ENCODE measurements at places on chromosomes 12 and 14.

DNA sequence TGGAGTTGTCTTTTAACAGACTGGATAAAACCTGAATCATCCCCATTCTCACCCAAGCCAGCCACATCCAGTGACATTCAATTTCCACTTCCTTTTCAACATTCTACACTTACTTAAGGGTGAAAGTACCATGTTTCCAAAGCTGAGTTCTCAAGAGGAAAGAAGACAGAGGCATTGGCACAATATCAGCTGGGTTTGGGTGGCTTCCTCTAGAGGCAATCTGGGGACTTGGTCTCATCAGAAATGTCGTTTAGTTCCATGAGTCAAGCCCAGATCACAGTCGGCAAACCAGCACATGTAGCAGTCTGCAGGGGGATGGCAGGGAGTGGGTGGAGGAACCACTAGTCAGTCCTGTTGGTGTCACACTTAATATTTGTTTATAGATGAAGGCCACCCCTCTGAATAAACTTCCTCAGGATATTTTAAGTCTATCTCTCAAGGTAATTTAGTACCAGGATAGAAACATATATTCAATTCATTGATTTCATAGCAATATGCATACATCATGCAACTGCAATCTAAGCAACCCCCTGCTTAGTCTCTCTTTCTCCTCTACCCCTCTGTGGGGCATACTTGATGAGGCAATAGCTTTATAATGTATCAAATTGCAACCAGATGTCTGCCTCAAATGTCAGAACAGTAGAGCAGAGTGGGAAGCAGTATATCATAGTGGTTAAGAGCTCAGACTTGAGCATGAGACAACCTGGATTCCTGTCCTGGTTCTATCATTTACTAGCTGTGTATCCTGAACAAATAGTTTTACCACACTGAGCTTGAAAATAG is 3.0 kb downstream of the SRRM4 start:
- no peak for DNase-seq

GRCh38 chr14:87161502-87161901 is 831.5 kb downstream of the GALC start:
- DNase-seq = no peak

DNA sequence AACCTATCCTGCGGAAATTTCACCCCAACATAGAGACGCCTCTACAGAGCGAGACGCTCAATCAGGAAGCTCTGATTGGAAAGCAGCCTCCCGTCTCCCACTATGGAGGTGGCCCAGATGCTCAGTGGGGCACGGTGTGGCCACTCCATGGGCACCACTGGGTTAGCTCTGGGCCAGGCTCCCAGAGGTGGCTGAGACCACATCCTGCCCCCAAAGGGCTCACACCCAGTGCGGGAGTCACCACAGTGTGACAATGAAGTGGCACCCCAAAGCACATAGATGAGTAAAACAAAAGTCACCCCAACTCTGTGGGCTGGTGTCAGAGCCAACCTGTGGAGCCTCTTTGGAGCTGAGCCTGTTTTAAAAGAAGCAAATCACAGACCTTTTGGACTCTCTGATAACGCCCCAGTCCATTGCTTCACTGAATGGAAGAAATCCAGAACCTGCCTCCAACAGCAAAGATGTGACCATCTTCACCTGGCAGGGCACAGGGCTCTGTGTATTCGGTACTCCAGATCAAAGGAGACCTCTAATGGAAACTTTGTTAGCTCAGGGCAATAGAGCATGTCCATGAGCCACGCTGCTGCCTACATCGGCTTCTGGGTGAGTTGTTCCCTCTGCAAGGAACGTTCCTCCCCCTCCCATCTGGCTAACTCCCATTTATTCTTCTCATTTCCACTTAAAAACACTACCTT is 19.6 kb downstream of the CLMN start:
- no peak for DNase-seq

DNA sequence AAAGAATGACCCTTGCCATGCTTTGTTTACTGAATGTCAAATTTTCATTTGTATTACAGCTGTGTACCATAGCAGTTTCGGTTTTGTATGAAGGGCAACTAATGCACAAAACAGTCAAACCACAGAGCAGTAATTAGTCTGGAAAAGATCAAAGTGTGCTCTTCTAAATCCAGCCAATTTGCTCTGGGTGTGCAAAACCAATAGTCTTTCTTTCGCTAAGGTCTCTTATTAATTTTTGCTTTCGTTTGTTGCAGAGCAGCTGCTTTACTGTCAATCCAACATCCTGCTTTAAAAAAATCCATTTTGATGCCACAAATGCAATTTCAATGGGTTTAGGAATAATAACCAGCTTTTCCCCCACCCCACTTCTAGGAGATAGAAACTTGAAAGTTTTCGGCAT is 114.2 kb downstream of the BRMS1L start:
- DNase-seq = no peak

- DNase-seq = no peak
Measured at GRCh38 chr12:101967506-101967905, 90.1 kb downstream of the DRAM1 start.

- no peak for DNase-seq
Measured at GRCh38 chr12:74747305-74747704, 209.7 kb downstream of the ATXN7L3B start.

- DNase-seq = no peak
Measured at GRCh38 chr14:80385336-80385735, 174.0 kb upstream of the DIO2 start.

GRCh38 chr14:101233021-101233366 is 328.3 kb upstream of the DIO3 start:
- no peak for DNase-seq

GRCh38 chr12:49088932-49089330 is 5.7 kb downstream of the DHH start:
- DNase-seq = no peak

DNA sequence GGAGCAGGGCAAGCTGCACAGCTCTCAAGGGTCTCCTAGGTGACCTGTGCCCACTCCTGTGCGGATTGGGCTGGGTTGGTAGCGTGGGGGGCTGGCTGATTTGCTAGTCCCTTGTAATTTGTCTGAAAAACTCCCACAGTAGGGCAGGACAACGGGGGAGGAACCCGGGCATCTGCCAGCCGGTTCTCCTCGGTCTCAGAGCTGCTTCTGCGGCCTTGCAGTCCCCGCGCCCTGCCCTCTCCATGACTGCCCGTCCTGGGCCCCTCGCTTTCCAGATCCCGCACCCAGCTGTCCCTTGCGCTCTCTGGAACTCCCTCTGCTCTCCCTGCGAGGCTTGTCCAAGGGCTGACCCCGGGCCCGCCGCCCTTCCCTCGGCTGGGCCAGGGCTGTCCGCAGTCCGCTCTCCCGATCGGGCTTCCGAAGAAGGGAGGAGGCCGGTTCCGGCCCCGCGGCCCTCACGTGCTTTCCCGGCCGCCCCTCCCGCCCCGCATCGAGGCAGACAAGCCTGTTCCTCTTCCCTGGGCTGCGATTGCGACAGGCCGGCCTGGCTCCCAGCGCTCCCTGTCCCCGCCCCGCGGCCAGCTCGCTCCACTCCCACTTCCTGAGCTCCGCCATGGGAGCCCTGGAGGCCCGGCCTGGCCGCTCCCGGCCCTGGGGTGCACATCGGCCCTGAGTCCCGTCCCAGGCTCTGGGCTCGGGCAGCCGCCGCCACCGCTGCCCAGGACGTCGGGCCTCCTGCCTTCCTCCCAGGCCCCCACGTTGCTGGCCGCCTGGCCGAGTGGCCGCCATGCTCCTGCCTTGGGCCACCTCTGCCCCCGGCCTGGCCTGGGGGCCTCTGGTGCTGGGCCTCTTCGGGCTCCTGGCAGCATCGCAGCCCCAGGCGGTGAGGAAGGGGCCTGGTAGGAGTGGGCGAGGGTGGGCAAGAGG is at the start of gene LTBR:
LTBR (plus strand) TSS at position 591 of the 927 bp plus-strand sequence; CDS start at position 788, 197 bp downstream.
- no peak for DNase-seq

DNA sequence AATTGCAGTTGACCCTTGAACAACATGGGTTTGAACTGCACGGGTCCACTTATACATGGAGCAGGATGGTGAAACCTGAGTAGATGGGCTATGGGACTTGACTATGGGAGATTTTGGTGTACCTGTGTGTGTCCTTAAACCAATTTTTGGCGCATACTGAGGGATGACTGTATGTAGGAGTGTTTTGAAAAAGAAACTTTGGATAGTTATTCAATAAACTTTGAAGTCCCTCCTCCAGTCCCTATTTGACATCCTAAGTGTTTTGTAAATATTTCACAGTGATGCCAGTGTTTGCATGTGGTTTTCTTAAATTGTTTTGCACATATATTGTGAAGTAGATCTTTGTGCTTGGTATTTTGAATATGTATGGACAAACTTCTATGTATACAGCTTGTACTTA is 12.4 kb downstream of the KTN1 start:
- DNase-seq = no peak

GRCh38 chr12:45658020-45658419 is 71.5 kb upstream of the ARID2 start:
- DNase-seq = no peak

DNA sequence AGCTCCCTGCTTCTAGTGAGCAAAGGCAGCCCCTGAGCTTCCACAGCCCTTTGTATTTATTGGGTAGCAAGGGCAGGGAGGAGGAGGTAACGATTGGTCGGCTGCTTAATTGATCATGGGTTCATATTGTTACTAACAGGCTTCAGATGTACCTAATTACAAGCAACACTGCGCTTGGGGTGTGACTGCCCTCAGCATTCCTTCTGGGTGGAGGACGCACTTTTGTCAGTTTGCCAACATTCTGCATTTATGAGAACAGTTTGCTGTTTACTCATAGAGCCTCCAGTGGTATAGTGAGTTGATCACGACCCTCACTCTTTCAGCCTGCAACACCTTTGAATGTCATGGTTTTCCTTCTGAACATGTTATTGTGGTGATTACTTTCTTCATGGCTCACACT is 9.6 kb downstream of the TSHR start:
- DNase-seq = no peak

DNA sequence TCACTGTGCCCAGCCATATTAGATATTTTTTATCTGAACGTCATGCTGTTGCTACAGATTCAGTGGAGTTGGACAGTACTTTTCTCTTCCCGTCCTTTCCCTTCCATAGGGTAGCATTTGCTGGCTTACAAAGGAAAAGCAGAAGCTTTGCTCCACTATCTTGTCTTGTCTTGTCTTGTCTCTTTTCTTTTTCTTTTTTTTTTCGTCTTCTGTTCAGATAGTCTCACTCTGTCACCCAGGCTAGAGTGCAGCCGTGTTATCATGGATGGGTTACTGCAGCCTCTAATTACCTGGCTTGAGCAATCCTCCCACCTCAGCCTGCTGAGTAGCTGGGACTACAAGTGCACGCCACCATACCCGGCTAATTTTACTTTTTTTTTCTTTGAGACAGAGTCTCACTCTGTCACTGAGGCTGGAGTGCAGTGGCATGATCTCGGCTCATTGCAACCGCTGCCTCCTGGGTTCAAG is 21.1 kb downstream of the OR10G3 start:
- DNase-seq = no peak

DNA sequence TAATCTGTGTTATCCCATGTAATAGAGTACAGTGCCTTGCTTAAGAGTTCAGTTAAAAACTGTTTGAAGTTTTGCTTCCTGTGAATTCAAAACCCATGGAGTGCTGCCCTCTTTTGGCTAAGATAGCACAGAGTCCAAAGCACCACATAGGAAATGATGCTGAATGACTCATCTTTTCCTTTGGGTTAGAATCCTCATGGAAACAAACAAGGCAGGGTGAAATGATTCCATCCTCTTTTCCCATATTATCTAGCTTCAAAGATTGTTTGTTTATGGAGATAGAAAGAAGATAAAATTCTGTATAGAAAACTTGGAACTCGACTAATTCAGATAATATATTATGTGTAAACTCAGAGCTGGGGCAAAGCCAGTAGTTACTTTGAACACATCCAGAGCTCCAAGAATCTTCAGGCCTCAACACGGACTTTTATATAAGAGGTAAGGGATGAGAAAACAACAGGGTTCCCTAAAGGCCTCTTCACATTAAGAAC is 87.4 kb downstream of the OTOGL start:
- no peak for DNase-seq

GRCh38 chr12:11967376-11968047 is 103.2 kb upstream of the BCL2L14 start:
- no peak for DNase-seq

GRCh38 chr14:83734431-83734830 is 1795.5 kb upstream of the FLRT2 start:
- no peak for DNase-seq

- DNase-seq = no peak
Measured at GRCh38 chr12:59699421-59700152, 103.8 kb downstream of the SLC16A7 start.

DNA sequence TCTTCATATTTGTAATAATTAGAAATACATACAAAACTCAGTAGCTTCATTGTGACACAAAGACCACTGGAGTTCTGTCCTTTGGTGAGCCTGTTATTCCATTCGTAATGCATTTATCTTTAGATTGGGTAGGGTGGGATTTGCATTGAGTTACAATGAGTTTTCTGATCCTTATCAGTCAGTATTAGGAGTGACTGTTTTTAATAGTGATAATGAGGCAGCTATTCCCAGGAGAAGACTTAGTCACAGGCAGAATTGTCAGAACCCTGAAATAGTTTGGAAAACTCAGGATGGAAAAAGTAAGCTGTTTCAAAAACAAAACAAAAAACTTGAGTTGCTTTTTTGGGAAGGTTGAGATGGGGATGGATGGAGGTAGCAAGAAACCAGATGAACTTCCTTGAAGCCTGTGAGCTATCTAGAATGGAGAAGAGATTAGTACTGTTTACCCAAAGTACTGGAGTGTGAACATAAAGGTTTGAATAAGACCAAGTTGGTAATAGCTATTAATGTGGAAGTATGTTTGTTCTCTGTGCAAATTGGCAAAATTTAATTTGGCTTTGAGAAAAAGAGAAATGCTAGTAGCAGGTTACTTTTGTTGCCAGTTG is 38.6 kb downstream of the FBXO34 start:
- no peak for DNase-seq

GRCh38 chr14:100545359-100545758 is 41.9 kb downstream of the BEGAIN start:
- no peak for DNase-seq

DNA sequence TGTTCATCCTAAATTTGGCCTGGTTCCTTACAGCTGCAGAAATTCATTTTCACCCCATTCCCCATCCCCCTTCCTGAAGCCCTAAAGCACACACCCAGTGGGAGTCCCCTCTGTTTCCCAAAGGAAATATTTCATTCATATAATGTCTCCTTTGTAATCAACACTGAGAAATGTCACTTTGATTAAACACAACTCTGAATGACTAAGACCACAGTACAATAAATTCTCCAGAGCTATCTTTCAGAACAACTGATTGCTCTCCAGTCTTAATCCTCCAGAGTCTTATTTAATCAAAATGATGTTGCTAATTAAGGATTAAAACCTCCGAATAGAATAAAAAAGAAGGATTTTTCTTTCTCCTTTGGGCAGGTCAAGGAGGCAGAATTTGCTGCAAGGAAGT is 6.4 kb downstream of the SLC15A5 start:
- no peak for DNase-seq

GRCh38 chr12:88638966-88639760 is 58.9 kb upstream of the KITLG start:
- DNase-seq = no peak

- DNase-seq = no peak
Measured at GRCh38 chr14:45868863-45869262, 615.9 kb upstream of the MIS18BP1 start.

DNA sequence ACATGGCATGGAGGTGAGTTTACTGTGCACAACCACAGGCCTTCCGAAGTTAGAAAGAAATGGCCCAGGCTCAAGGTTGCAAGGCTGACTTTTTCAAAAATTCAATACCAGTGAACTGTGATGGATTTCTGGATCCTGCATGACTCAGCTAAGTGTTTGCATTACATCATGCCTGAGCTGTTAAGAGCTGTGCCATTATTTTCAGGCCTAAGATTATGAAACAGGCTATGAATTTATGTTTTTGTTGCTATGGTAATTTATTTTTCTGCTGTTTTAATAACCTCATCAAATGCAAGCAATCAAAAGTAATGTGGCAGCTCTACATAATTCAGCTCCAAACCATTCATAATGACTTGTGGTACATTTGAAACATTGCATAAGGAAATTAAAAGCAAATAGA is 457.7 kb upstream of the TMEM132C start:
- no peak for DNase-seq
